ENCODE measurements at places on chromosomes 12 and 14. TPM values are rescaled to one million over a fixed set of nuclear protein-coding genes. Genes with fewer than 3 reads are reported as not detected.

- DNase-seq = peak; percentile 57
Observed at GRCh38 chr12:42716491-42716891, 126.9 kb upstream of the PRICKLE1 start.

DNA sequence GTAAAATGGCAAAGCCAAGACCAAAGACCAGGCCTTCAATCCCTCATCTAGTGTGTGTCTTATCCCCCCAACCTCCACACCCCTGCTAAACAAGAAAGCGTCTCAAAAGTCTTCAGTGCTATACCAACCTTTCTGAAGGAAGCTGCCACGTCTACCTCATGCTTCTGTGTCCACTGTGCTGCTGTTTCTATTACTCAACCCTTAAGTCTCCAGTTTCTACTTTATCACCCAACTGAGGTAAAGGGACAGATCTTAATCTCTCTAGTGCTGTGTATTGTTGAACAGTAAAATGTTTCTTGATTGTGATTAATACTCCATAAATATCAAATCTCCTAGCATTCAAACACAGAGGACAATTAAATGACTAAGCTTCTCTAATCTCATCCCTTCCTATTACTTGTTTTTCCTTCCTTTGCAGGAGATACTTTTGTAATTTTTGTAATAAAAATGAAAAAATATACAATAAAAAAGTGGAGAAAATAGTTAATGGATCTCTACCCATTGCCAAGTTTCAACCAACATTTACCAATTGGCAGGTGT, 23.3 kb downstream of the BTBD7 start:
- no peak for DNase-seq

GRCh38 chr14:53620890-53621289, 335.7 kb downstream of the BMP4 start:
- no peak for DNase-seq

- DNase-seq = peak; percentile 7
Observed at GRCh38 chr14:49173765-49174373, 412.3 kb downstream of the RPS29 start.

DNA sequence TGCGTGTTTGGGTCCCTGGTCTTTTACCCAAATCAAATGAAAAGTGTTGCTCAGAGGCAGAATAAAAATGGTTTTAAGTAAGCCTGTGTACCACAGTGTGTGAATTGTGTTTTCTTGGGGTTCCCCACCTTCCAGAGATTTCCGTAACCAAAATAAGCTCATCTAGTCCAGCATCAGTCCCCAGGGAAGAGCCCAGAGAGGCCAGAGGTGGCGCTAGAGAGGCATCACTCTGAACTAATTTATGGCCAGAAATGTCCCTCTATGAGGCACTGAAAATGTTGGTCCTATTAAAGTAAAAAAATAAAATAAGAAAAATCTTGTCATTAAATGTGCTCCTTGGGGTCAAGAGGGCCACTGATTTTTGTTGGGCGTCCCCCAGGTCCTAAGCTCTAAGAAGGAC, 24.9 kb upstream of the PRKAB1 start:
- DNase-seq = no peak

DNA sequence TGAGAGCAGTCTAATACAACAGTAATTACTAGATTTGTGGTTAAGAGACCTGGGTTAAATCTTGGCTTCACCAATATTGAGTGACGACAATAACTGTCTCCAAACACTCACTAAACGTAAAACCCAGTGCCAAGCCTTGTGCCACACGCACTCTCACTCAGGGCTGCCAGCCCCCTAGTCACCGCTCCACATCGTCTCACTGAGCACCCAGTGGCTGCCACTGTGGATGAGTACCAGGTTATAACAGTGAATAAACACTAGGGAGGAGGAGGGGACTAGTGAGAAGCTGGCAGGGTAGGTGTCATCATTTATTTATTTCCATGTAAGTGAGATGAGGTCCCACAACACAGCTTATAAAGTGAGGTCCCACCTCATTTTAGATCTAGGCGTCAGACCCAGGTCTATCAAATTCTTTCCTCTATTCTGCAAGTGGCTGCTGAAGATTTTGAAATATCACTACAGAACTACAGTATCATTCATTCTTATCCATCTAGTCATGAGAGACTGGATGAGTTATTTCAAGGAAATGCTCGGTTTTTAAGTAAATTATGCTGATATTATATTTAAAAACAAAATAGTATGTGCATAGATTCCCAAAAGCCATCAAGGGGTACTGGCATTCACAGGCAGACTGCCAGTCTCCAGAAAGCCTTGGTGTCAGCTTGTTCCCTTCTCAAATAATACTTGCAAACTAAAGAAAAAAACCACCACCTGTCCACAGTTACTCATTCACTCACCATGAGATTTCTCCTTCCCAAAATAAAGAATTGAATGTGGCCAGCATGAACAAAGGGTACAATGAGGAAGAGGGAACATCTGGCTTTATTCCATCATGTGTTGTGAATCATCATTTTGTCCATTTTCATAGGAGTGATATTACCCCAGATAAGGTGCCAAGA, 84.0 kb downstream of the PTPN21 start:
- no peak for DNase-seq

GRCh38 chr14:105605464-105606304, 79.3 kb downstream of the TMEM121 start:
- no peak for DNase-seq

GRCh38 chr12:13101821-13102375, 1.6 kb downstream of the GSG1 start:
- no peak for DNase-seq

DNA sequence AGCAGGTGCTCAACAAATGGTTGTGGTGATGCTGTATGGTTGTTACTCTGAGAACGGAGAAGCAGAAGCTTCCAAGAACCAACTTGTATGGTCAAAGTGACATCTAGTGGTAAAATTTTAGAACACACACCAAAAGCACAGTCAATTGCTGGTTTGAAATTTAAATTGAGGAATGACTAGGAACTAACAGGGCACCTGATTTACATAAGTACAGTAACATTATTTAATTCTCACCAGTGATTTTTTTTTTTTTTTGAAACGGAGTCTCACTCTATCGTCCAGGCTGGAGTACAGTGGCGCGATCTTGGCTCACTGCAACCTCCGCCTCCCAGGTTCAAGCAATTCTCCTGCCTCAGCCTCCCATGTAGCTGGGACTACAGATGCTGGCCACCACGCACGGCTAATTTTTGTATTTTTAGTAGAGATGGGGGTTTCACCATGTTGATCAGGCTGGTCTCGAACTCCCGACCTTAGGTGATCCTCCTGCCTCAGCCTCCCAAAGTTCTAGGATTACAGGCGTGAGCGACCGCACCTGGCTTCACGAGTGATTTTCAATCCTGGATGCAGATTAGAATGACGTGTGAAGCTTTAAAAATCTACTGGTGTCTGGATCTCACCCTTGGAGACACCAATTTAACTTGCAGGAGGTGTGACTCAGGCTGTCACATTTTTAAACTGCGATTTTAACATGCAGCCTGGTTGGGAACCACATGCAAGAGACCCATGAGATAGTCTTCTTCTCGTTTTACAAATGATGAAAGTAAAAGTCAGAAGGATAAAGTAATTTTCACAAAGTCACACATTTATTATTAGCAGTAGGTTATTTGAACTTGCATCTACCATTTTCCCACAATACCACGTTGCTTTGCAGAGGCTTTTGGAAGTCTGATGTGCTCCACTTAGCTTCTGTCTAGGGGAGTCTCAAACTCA, 14.1 kb upstream of the NUMB start:
- no peak for DNase-seq

DNA sequence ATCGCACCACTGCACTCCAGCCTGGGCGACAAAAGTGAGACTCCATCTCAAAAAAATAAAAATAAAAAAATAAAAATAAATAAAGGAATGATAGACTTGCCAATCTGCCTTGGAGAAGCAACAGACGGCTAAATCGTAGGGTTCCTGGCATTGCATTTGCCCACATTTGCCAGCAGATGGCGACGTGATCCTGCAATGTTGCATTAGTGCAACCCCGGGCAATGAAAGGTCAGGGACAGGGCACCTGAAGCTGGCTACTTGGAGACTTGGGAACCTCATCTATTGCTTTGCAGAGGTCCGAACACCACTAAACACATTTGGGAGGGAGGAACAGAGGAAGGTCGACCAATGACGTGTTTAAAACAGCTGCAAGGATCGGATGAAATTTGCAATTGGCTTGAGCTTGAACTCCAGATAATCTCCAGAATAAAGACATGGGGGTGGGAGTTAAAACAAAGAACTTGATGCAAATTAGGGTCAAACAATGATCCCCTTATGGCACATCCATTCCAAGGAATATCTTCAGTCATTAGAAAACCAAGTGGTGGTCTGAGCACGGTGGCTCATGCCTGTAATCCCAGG, 34.6 kb downstream of the SPRING1 start:
- peak; percentile 17 for DNase-seq

DNA sequence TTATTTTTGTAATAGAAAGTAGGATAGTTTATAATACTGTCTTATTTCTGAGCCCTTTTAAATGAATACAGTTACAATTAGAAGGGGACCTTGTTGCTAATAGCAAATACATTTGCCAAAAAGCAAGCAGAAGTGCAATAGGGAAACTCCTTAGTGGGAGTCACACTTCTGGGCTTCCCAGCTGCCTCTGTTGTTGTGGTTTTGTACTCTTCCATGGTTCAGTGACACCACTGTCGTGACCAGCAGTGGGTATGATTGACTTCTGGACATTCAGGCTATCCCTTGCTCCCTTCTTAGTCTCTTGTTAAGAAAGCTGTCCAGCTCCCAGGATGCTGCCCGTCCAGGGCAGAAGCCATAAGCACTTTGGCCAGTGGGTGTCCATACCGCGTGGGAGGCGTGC, 22.6 kb downstream of the TCTN1 start:
- DNase-seq = no peak

DNA sequence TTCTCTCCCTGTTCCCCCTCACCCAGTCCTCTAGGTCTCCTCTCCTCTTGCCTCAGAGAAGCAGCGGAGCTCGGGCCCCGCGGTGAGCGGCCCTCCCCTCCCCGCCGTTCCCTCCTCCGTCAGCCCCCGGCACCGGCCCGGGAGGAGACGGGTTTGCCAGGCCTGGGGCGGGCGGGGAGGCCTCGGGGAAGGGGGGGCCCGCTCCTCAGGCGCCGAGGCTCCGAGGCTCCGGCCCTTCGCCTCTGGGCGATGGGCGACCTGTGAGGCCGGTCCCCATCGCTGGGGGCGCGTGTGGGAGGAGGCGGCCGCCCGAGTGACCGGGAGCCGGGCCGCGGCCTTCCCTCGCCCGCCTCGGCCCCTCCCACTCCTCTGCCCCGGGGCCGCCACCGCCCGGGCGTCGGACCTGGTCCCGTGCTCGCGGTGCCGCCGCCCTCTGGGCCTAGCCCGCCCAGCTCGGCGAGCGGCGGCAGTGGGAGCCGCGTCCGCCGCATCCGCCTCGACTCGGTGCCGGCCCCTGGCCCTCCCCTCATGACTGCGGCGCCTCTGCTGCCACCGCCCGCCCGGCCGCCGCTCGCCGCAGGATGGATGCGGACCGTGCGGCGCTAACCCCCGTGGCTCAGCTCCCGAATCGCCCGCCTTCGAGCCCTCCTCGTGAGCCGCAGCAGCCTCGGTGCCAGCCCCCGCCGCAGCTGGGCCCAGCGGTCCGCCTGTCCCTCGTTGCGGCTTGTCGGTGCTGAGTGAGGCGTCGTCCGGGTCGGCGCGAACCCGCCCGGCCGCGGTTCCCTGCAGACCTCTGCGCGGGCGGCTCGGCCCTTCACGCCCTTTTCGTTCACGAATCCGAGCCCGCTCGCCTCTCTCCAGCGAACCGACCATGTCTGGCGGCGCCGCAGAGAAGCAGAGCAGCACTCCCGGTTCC, 574 bp downstream of the WNK1 start:
- DNase-seq = no peak

DNA sequence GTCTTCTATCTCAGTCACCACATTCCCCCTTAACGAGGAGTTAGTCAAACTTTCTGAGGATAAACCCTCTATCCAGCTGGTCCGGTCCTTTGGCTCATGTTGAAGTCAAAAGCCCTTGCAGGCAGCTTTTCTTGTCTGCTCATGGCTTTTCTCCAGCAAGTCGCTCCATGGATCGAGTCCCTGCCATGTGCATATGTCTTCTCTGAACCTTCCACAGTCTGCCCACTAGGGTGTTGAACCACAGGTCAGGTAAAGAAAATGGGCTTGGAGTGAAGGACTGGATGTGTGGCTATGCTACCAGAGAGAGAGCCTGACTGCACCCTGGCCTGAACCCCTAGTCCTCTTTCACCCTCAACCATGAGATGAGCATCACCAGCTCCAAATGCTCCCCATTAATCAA, 22.8 kb downstream of the C14orf132 start:
- no peak for DNase-seq

The SLC35F4 gene
- total RNA-seq = not detected

The OTX2 gene
- not detected for total RNA-seq

The PTPN6 gene
- total RNA-seq = 0.13 TPM

The ANP32D gene
- total RNA-seq = 0.11 TPM

The TAS2R7 gene
- total RNA-seq = not detected

The PLEKHG7 gene
- total RNA-seq = 0.07 TPM

The SDS gene
- total RNA-seq = not detected

The MANSC1 gene
- 10.8 TPM for total RNA-seq

The TRIAP1 gene
- 52.0 TPM for total RNA-seq

The PGF gene
- 209 TPM for total RNA-seq

The FLVCR2 gene
- 2.2 TPM for total RNA-seq

The WASHC4 gene
- 157 TPM for total RNA-seq

All from pulmonary artery endothelial cell (primary cell).